SW 1271 (cell line): ENCODE measurements at places on chromosomes 7 and 10.

DNA sequence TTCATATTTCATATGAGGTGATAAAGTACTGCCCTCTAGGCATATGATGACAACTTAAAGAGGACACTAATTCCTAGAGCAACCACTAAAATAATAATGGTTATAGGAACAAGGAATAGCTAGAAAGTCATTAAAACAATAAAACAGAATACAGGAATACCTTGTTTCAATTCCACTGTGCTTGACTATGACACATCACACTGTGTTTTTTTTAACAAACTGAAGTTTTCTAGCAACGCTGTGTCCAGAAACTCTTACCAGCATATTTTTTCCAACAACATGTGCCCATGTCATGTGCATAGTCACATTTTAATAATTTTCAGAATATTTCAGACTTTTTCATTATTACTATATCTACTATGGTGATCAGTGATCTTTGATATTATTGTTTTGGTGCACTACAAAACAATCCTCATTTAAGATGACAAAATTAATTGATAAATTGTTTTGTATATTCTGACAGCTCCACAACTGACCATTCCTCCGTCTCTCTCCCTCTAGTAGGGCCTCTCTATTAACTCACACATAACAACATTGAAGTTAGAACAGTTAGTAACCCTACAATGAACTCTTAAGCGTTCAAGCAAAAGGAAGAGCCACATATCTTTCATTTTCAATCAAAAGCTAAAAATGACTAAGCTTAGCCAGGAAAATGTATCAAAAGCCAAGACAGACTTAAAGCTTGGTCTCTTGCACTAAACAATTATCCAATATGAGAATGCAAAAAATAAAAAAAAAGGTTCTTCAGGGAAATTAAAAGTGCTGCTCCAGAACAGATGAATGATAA is 85.8 kb downstream of the SNX13 start:
- no peak for DNase-seq

DNA sequence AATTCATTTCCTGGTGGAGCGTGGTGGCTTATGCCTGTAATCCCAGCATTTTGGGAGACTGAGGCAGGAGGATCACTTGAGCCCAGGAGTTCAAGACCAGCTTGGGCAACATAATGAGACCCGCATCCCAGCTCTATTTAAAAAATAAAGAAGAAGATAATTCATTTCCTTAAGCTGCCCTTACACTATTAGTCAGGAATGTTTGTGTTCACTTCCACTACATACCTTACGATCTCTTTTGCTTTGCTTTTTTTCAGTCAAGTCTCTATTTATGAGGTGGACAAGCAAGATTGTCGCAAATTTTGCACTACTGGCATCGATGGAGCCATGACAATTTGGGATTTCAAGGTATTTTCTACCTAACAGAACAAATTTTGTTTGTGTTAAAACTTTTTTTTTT is 11.2 kb upstream of the ARPC1B start:
- no peak for DNase-seq

GRCh38 chr10:5952731-5953385 is 24.5 kb downstream of the IL15RA start:
- no peak for DNase-seq

GRCh38 chr10:62693306-62693705 is 111.2 kb upstream of the ADO start:
- DNase-seq = no peak

GRCh38 chr7:23295401-23295697 is 3.8 kb upstream of the MALSU1 start:
- no peak for DNase-seq

DNA sequence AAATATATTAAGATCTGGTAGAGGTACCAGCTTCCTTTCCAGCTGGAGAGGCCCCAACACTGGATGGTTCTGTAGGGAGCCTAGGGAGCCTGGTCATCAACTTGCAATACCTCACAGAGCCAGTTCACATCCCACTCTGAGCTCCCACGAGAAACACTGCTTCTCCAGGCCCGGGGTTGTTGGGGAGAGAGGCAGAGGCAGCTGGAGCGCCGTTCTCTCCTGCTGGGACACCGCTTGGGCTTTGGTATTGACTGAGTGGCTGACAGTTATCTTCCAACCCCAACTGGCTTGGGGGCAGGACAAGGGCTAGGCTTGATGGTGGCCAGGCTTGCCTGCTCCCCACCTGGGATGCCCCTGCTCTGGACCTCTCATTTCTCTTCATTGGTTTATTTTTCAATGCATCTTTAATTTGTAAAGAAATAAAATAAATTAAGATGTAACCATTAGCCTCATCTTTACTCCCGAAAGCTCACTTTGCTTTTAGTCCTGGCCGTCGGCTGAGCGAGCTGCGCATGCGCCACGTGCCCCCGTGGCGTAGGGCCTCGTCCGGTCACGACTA is 10.0 kb upstream of the CHCHD1 start:
- no peak for DNase-seq

GRCh38 chr7:123821320-123821719 is 23.6 kb upstream of the HYAL4 start:
- DNase-seq = no peak

- DNase-seq = no peak
Measured at GRCh38 chr7:66529883-66530610, 98.6 kb upstream of the KCTD7 start.

- DNase-seq = no peak
Measured at GRCh38 chr10:126558881-126559280, 111.6 kb downstream of the C10orf90 start.

DNA sequence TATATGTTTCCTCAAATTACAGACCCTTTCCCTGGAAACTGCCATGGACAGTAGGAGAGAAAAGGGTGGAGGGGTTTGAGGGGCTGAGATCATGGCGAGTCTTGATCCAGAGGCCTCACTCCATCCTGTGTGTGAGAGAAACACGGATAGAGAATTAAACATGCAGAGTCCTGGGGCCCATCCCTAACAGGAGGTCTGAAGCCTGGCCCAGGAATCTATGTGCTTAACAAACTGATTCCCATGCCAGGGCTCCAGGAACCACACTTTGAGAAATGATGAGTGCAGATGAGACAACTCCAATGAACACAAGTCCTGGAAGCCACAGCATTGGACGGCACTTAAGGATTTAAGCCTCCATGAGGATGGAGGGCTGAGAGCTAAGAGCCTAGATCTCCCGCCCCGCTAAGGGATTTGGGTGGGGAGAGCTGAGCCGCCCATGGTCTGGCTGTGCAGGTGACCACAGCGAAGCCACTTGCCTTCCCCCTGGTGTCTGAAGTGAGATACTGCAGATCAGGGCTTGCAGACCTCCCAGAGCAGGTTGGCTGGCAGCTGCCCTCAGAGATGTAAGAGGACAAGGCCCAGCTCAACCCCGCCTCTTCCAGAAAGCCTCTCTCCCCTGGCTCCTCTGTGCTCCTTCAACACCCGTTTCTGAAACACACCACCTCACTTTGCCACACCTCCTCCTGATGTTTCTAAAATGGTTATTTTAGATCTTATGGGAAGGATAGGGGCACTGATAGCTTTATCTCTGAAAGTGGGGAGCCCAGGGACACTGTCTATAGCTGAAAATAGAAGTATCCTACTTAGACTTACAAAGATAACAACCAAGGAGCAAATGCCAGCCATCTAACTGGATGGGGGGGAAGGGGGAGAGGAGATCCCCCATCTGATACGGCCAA is 24.8 kb upstream of the EIF5AL1 start:
- no peak for DNase-seq

DNA sequence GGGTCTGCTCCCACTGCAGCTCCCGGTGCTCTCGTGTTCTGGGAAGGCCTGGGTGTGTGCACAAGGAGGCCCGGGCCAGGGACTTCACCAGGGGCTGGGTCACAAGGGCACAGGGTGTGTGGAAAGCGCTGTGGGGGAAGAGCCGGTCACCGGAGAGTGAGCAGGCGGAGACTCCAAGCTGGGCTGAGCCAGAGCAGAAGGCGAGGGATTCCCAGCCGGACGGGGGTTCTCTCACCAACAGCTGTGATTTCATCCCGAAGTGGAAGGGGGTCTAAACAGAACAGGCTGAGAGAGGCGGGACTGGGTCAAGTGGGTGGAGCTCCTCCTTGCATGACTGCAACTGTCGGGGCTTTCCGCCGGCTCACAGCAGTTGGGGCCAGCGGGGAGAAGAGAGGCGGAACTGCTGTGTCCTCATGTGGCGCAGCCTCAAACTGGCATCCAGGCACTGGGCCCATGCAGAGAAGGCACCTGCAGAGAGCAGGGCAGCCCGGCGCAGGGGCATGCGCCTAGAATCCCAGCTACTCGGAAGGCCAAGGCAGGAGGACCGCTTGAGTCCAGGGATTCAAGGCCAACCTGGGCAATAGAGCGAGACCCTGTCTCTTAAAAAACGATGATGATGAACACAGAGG is 7.6 kb upstream of the ORAI2 start:
- no peak for DNase-seq

GRCh38 chr10:11082526-11082925 is 64.9 kb downstream of the CELF2 start:
- DNase-seq = no peak

DNA sequence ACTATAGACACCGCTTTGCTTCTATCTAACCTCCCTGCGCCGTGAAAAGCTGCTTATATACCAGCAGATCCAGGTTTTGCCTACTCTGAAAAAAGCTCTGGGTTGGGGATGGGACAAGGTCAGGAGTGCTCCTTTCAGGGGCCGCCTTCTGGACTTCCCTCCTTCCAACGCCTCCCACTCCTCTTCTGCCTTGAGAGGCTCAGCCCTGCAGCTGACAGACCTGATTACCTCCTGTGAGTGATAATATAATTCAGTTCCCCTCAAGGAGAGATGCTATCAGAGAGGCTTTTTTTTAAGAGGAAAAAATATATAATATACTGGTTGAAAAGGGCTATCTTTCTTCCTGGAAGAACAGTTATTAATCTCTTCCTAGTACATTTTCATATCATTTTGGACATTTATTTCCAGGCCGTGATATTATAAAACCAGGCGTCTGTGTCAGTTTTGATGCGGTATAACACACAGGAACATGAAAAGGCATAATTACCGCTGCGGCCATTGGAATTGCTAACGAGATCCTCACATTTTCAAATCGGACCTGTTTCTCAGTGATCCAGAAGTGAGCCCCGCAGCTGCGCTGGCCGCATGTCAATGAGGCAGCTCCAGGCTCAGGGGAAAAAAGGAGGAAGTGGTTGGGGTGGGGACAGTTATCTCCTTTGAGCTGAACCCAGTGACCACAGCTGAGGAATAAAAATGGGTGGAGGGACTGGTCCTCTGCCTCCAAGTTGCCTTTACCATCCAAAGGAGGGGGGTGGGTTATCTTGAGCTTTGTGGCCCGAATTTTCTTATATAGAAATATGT is 457.1 kb downstream of the TYW1 start:
- no peak for DNase-seq

DNA sequence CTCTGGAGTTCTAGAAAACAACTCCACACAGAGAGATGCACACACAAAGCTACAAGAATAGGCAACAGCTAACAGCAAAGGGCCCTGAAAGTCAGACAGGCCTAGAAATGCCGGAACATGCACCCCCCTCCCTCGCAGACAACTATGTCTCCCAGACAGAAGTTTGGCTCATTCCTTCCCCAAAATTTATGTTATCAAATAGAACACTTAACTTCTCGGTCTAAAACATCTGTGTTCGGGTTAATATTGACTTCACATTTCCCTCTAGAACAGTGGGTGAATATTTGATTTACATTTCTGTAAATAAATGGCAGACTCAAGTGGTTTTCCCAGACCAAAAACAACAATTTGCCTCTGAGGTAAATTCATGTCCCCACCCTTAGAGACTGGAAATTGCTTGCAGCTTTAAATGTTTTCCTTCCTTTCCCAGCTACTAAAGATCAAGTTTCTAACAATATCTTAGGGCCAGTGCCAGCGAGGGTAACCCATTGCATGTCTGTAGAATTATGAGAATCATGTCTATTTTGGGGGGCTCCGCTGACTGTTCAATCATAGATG is 92.5 kb upstream of the INHBA start:
- DNase-seq = no peak

GRCh38 chr7:157916946-157917640 is 580.3 kb downstream of the DNAJB6 start:
- DNase-seq = no peak

DNA sequence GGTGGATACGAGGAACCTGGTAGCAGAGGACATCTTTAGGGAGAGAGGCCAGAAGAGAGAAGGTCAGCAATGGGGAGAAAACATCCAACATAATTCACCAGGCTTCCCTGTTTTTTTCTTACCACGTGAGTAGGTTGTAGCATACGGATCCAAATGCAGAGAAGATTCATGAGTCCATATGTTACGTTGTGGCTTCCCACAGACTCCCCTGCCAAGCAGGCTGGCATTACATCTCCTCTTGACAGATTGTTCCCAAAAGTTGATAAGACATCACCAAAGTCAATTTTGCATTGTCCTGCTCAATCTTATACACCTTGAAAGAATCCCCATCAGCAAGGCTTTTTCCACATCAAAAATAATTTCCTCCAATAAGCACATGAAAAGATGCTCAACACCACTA is 39.7 kb downstream of the DRGX start:
- DNase-seq = no peak

- DNase-seq = no peak
Measured at GRCh38 chr10:76356557-76356956, 925.1 kb downstream of the LRMDA start.

GRCh38 chr7:74573512-74573911 is 84.0 kb upstream of the GTF2I start:
- DNase-seq = no peak

DNA sequence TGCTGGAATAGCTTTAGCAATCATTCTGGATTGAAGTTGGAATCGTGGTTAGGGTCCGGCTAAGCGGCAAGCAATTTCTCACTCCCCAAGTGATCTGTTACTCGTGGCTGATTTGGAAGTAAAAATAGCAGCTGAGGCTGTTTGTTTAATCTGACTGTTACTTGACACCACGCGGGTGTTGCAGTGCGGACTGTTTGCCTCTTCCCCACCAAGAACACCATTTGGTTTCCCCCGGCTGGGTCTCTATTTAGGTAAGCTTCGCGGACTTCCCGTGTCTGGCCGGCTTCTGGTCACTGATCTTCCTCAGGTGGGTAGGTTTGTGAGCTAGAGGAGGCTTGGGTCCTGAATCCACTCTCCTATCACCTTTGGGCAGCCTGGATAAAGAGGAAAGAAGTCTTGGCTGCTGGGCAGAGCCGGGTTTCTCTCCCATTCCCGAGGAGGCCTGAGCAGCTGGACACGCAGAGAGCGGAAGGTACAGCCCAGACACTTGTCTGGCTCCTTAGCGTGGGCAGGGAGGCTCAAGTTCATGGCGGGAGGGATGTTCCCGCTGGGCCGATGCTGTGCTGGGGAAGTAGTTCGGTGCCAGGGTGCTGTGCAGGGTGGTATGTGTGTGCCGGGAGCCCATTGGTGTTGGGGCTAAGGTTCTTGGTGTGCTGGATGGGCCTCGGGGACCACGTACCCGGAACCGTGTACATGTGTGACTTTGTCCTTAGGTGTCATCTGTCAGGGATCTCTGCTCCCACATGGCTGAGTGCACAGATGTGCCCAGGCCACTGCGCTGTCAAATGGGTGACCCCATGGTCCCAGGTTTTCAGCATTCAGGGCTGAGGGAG is at the start of gene C10orf71:
Gene C10orf71 (plus strand): TSS at position 188 of the 833 bp plus-strand sequence. CDS start 23,376 bp downstream, outside the sequence.
- DNase-seq = no peak

- DNase-seq = no peak
Measured at GRCh38 chr7:145534301-145534700, 582.3 kb upstream of the CNTNAP2 start.

- no peak for DNase-seq
Measured at GRCh38 chr7:22566176-22566575, 66.2 kb upstream of the STEAP1B start.

- no peak for DNase-seq
Measured at GRCh38 chr10:121327727-121328126, 270.5 kb downstream of the FGFR2 start.

GRCh38 chr10:52436664-52437063 is 122.6 kb downstream of the DKK1 start:
- DNase-seq = no peak

- no peak for DNase-seq
Measured at GRCh38 chr10:75357500-75357899, 44.1 kb downstream of the ZNF503 start.

GRCh38 chr7:111047595-111047994 is 43.3 kb upstream of the LRRN3 start:
- no peak for DNase-seq
